HS-27A (cell line): ENCODE measurements at places on chromosomes 3 and 15.

DNA sequence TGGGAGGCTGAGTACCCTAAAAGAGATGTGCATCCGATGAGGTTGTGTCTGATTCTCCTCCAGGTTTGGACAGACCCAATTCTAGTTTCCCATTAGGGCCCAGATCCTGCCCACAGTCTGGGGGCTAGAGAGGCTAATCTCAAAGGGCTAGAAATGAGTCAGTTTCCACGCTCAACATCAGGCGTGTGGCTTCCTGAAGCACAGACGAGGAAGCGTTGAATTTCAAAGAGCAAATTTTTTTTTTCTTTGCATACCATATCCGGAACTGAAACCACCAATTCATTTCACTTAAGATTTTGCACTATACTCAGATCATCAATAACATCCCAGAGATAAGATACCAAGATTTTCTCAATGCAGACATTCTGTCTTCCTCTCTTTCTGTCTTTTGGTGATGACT, 173.8 kb upstream of the BCL6 start:
- DNase-seq, result no peak

DNA sequence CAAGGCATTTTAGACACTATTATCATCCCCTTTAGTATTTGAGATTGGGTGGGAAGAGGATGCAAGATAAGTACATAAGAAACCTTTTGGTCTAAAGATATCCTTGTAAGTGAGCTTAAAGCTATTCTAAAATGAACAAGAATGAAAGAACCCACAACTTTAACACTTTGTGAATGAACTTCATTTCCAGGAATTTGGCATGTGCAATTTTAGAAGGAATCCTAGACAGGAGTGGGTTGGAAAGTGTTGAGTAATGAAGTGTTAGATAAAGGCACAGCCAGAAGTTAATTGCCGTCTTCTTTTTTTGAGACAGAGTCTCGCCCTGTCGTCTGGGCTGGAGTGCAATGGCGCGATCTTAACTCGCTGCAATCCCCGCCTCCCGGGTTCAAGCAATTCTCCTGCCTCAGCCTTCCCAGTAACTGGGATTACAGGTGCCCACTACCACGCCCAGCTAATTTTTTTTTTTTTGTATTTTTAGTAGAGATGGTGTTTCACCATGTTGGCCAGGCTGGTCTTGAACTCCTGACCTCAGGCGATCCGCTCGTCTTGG, 13.2 kb upstream of the TEX9 start:
- DNase-seq, result no peak

GRCh38 chr3:60333710-60334109, 917.5 kb downstream of the FHIT start:
- no peak for DNase-seq

GRCh38 chr3:187628169-187628568, 42.0 kb downstream of the SST start:
- no peak for DNase-seq

- no peak for DNase-seq
These were observed 54.8 kb upstream of the ACTC1 start for GRCh38 chr15:34850121-34850520.

DNA sequence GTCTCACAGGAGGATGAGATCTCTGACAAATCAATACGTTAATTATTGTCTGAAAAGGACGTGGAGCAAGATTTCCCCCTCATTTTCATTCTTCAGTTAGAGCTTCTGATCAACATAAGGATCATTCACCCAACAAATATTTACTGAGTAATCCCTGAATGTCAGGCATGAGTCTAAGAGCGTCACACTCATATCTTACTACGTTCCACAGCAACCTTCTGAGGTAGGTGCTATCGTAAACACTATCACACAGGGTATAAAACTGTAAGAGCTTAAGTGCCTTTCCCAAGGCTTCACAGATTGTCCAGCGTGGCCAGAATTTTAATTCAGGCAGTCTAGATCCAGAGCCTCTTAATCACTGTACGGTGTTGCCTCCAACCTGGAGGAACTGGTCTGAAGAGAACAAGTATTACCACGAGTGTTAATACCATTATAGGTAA, 10.6 kb upstream of the TM4SF1 start:
- no peak for DNase-seq

DNA sequence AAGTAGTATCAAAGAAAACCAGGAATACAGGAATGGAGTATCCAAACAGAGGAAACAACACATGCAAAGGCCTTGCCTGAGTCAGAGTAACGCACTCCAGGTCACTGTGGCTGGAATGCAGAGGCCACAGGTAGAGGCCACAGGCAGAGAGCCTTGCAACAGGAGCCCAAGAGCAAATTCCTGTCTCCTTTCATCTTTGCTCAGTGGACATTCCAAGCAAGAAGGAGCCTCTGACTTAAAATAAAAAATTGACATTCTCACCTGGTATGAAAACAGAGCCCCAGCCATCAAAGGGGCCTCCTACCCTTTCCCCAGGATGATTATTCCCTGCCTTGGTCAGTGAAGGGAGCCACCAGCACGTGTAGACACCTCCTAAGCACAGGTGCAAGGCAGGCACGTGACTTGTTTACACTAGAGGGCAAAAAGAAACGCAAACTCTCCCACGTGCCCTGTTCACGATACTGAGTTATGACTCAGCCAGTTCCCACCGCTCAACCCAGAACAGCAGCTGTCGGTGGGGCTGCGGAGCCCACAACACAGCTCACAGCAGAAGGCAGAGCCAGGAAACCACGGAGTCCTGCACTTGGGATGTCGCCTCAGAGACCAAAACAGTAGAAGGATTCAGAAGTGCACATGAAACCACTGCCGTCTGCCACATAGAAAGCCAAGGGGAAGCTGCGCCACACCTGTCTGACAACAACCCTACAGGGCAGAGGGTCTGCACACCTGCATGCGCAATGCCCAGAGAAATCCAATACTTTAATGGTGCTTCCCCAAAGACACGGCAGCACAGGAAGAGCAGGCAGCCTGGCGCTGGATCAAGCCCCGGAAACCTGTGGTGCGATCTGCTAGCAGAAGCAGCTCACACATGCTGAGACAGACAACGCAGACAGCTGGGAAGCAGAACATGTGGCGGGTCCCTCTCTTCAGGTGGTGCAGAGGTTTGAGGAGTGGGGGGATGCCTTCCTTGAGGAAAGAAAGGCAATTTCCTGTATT, 52.1 kb downstream of the ITGB5 start:
- no peak for DNase-seq

DNA sequence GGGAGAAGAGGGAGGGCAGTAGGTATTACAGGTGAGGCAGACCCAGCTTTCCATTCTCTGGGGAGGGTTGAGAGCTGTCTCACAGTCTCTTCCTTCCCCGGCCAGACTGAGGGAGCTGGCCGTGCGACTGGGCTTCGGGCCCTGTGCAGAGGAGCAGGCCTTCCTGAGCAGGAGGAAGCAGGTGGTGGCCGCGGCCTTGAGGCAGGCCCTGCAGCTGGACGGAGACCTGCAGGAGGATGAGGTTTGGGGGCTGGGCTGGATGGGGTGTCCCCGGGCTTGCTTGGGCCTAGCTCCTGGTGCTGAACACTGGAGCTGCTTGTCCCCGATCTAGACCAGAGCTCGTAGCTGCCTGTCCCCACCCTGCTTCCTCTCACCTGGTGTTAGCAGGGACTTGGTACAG, 4.9 kb downstream of the PLA2G4B start:
- DNase-seq, result no peak

DNA sequence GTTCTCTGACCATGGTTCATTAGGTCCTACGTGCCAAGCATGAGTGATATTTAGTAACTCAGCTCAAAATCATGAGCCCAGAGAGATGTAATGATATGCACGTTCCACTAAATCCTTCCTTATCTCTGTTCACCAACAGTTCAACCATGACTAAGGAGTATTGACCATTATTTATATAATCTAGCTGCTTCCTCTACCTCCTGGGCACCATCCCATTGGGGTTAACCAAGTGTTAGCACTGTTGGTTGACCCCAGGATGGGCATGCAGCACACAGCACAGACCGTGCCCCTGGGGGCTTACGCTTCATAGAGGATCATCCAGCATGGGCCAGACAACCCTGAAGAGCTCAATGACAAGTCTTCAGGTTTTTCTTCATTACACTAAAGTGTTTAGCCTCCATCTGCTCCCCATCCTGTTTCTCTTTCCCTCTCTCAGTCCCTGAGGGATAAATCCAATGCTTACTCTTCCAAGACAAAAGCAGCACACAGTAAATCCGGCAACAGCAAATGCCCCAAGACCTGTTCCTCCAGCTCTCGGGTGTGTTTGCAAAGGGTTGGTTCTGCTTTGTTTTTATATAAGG, 10.4 kb downstream of the FAM174B start:
- DNase-seq, result no peak

GRCh38 chr3:166322391-166322790, 485.2 kb upstream of the BCHE start:
- no peak for DNase-seq

GRCh38 chr3:67534594-67534993, 119.8 kb downstream of the SUCLG2 start:
- no peak for DNase-seq
